ENCODE measurements at places on chromosomes 5 and 9.

DNA sequence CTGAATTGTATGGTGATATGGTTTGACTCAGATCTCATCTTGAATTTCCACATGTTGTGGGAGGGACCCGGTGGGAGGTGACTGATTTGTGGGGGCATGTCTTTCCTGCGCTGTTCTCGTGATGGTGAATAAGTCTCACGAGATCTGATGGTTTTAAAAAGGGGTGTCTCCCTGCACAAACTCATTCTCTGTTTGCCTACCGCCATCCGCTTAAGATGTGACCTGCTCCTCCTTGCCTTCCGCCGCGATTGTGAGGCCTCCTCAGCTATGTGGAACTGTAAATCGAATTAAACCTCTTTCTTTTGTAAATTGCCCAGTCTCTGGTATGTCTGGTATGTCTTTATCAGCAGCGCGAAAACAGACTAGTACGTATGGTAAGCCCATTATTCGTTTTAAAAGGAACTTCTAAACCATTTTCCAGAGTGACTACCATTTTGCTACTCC is 48.7 kb downstream of the SLC36A1 start:
- DNase-seq, result no peak

- DNase-seq, result peak; percentile 57
These were observed at the start of gene ARID3C for GRCh38 chr9:34628656-34629490. Gene ARID3C (minus strand): TSS chr9:34629066. CDS start chr9:34628014, 1,052 bp downstream.

DNA sequence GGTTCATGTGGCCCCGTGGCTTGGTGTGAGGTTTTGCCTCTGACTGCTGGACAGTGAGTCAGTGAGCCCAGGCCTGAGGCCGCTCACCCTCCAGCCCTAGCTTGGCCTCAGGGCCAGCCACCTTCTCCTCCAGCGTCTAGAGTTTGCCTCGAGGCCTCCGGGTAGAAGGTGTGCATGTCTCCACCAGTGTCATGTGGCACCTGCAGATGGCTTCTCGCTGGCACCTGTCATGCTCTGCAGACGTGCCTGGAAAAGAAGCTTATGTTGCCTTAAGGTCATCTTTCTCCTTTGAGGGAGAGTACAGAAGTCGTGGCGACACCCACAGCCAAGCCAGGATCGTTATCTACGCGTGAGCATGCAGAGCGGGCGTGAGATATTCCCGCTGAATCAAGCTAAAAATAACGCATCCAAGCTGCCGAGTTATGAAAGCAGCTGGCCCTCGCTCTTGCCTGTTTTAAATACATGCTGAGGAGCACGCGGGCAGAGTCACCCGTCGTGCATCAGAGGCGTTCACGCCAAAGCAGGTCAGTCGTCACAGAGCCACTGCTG is 79.7 kb upstream of the FCN2 start:
- DNase-seq, result no peak

DNA sequence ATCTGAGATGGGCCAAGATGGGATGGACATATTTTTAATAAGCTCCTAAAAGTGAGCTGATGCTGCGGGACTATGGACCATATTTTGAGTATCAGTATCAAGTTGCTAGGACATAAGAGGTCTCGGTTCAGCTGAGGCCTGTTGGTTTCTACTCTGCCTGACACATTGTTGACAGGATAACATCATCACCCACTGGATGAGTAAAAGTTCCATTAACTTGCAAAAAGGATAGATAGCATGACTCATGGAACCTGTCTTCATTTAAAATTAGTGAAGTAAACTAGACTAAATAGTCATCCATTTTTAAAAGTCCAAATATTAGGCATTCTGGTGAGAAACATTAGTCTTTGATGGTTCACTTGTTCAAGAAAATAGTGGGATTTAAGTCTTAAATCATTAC is 33.3 kb downstream of the PARP8 start:
- no peak for DNase-seq

DNA sequence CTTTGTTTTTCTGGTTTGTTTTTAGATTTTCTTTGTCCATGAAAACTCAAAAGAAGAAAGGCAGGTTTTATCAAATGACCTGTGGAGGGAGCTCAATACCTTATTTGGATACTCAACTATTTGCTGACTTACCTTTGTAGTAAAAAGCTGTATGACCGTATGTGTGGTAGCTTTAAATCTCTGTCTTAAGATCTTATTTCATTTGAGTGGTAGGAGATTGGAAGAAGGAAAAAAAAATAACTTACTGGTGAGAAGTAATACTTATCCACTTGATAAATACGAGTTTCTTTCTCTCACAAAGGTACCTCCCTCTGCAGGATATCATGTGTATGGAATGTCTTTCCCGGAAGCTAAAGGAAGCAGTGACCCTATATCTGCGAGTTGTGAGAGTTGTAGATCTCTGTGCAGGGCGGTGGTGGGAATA is 15.0 kb downstream of the FBXO38 start:
- DNase-seq, result no peak

GRCh38 chr9:34403554-34404380 is 27.1 kb upstream of the MYORG start:
- DNase-seq, result peak; percentile 56

DNA sequence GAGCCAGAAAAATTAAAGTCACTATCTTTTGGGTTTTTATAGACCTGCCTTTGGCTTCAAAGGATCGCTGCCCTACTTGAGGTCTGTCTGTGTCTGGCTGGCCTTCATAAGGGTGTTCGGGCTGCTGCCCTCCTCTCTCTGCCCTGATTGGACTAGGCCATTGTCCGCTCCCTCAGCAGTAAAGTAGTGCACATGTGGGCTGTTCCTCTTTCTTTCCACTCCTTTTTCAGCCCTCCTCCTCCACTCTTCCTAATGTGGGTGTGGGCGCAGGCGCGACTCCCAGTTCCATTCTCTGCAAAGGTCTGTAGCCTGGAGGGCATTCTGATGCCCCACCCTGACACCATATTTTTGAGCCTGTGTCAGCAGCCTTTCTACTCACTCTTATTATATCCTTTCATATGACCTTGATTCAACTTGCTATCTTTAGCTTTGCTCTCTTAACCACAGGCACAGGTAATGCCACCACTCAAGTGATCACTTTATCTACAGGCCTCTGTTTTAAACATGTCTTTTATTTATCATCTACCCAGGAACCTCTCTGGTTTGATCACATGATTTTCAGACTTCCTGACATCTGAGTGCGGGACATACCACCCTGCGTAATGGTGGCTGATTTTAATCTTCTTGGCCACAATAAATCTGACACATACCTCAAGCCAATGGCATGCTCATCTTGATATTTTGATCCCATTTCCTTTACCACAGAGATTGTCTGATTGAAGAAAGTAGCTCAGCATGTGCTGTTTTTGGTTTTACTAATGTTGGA is 144.5 kb downstream of the AOPEP start:
- no peak for DNase-seq

DNA sequence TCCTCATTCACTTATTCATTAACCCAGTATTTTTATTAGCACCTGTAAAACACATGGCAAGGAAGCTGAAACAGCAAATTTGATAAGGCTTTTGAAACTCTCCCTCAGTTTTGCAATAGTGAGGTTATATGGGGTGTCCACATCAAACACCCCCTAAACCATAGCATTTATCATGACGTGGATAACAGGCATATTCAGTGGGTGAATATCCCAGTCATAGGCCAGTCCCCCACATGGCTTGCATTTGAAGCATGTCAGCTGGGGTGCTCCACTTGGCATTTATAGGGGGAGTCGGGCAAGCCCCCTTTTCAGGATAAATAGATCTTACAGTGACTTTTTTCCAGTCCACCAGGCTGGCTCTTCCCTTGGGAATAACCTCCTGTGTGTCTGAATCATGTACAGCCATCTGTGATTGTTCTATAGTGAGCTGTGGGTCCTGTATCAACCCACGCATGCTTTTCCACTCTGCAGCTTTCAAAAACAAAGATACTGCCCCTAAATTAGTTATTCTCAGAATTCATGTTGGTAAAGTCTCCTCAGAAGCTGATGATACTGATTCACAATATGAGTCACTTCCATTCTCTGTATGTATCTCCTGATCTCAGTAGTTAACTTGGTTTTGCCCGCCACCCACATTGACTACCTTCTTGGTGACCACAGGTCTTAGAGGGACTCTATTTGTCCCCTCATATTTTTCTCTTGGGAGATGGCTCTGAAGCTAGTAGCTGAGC is 84.4 kb upstream of the SPIN1 start:
- no peak for DNase-seq

GRCh38 chr5:105168806-105169205 is 1606.2 kb upstream of the NUDT12 start:
- no peak for DNase-seq

DNA sequence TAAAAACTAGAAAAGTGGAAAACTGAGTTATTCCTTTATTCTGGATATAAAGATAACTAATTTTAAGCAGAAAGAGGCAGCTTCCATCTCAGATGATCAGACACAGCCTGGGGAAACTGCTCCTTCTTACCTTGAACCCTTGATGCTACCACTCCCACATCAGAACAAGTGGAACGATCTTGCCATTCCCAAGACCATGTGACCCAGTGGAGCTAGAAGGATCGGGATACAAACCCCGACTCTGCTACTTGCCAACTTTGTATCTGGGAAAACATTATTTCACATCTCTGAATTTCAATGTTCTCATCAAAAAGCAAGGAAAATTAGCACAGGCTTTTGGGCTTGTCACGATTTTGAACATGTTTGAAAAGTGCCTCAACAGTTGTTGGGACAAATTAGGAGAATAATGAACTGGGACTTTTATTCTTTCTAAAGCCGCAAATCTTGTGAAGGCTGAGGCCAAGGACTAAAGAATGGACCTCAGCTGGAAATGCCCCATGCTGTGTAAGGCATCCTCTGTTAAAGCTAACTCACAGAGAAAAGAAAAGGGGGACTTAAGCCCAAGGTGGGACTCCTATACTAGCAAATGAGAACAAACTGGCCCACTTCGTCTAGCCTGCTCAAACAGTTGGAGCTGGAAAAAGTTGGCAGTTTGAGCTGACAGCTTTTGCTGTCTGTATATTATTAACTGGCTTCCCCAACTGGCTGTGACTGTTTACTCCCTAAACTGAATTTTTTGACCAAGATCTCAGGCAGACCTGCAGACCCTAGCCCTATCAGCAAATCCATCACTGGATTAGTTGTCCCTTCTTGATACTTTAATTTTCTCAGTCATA is 552.3 kb downstream of the EFNA5 start:
- DNase-seq, result no peak

GRCh38 chr5:101136454-101136853 is 233.4 kb upstream of the ST8SIA4 start:
- DNase-seq, result no peak

GRCh38 chr5:17094830-17095229 is 122.6 kb upstream of the BASP1 start:
- no peak for DNase-seq

DNA sequence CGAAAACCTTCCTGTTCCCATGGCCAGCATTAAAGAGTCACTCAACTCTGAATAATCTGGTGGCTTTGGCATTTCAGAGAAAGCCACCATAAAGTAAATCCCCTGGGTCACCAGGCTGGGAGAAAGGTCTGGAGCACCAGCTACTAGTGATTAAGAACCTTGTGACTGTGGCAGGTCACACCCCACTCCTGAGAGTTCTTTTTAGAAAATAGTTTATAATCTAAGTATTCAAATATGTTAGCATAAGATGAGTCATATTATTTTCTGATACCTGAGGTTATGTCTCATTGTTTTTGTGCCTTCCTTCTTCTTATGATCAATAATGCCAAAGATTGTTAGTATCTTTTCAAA is 351.7 kb downstream of the ARRDC3 start:
- DNase-seq, result no peak

GRCh38 chr5:92494508-92494907 is 1086.5 kb downstream of the NR2F1-AS1 start:
- no peak for DNase-seq

DNA sequence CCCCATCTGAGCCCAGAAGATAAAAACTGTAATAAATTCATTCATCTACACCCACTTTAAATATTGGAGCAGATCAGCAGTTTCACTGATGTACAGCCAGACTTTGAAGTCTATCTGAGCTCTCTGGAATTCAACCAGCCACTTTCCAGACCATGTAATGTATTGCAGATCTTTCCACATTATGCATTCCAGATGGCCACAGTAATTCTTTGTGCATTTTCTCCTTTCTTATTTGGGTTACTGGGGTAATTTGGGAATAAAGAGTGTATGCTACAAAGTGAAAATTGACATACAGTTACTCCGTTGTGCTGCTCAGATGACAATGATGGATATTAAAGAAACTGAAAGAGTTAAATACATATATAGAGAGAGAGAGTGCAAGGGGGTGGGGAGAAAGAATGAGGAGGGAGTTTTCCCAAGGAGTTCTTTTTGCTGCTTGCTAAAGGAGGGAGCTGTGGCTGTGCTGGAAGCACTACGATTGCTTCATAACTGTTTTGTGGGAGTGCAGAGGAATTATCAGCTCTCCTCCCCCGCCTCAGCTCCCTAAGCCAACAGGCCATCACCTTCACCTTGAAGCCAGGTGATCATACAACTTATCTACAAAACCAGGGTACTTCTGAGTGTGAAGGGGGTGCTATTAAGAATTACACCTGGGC is 152.8 kb downstream of the GAS1 start:
- no peak for DNase-seq

GRCh38 chr5:148807851-148808250 is 18.6 kb upstream of the ADRB2 start:
- no peak for DNase-seq

- DNase-seq, result no peak
These were observed 64.0 kb downstream of the POU5F2 start for GRCh38 chr5:93677359-93677891.

DNA sequence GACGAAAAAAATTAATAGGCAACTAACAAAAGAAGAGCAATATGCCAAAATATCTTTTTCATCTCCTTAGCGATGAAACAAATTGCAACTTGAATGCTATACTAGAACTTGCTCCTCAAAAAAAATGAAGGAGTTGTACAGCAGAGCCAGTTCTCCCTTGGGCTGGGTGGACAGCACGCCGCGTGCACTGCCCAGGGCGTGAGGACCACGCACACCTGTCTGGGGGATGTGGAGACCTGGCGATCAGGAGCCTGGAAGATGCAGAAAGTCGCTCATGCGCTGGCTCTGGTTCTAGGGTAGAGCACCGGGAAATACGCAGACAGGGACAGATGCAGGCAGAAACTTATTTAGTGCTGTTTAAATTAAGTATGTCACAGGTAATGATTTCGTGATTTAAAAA is 342.0 kb upstream of the IRX4 start:
- no peak for DNase-seq

GRCh38 chr5:73663860-73664240 is 37.9 kb downstream of the ARHGEF28 start:
- no peak for DNase-seq

- DNase-seq, result no peak
These were observed 99.2 kb downstream of the PHF2 start for GRCh38 chr9:93675336-93676150.

DNA sequence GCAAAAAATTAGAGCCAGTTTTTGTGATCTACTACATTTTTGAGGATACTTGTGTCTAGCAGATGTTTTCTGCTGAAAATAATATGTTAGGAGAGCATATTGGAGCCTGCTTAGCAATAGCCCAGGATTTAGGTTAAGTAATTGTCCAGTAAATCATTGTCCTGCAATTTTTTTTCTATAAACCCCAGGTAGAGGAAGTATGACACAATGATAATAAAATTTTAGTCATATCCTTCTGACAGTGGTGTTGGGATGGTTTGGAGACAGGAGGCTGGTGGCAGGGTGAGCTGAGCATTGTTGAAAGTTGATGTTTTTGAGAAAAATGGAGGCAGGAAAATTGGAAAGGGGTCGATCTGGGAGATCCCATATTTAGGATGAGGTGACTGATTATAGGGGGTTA is 3.5 kb downstream of the SNCAIP start:
- DNase-seq, result no peak
